ENCODE measurements at places on chromosomes 11 and 22.

DNA sequence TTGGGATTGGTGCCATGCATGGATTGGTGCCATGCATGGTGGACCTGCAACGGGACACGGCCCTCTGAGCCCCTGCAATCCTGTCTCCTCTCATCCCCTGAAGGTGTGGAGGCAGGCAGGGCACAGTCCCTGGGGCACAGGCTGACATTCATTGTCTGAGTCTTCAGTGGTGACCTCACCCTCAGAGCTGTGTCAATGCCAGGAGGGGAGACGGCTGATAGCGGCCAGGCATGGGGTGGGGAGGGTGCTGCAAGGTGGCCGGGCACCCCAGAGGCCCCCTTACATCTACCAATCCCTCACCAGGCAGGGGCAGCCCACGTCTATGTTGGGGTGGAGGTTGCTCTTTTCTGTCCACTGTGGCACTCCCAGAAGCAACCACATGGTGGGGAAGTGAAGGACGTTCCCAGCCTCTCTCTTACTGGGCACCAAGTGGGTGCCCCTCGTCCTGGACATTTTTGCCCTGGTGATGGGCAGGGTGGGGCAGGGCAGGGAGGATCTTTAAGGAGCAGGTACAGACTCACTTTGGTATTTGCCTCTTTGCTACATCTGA, 47.6 kb downstream of the NECTIN1 start:
- DNase-seq: no peak

DNA sequence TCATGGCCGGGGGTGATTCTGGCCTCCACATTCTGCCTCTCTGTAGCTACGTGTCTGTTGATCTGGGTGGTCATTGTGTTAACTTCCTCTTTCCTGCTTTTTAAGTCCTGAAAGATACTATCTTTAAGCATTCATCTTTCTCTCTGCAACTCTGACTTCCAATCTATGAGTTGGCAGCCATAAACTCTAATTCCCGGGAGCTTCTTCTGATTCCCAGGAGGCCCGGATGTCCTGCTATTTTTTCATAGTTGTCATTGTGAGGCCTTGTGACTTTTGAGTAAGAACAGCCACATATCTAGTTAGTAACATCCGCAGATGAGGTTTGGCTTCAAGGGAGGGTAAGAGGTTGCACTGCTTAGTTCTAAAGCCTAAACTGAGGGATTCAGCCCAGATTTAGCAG, 107.8 kb downstream of the SYN3 start:
- DNase-seq: no peak

DNA sequence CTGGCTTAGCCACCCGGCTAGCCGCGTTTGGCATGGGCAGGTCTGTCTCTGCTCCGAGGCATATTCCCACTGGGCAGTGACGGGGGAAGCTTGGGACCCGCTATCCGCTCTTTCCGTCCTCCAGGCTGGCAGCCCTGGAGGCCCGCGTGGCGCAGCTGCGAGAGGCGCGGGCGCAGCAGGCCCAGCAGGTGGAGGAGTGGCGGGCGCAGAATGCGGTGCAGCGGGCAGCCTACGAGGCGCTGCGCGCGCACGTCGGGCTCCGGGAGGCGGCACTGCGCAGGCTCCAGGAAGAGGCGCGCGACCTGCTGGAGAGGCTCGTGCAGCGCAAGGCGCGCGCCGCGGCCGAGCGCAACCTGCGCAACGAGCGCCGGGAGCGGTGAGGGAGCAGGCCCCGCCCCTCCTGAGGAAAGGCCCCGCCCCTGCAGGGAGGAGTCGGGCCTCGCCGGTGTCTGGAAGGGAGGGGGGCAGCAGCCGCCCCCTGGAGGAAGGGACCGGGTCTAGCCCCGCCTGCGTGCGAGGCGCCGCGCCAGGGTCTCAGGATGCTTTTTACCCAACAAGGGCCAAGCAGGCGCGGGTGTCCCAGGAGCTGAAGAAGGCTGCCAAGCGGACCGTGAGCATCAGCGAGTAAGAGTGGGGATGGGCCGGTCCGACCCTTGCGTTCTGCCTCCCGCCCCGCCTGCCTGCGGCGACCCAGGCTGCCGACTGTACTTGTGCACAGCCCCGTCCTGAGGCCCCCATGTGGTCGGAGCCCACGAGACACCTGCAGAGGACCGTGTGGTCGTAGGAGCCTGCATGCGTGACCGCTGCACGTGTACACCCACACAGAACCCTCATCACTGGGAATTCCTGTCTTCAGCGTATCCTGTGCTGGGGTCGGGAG, 7.9 kb downstream of the ATG16L2 start:
- DNase-seq: peak; percentile 89

GRCh38 chr11:126978165-126978564, 22.4 kb downstream of the KIRREL3 start:
- no peak for DNase-seq

GRCh38 chr11:129247135-129247534, 55.0 kb upstream of the ARHGAP32 start:
- no peak for DNase-seq

- DNase-seq: no peak
Observed at GRCh38 chr11:74255741-74256375, 55.6 kb downstream of the P4HA3 start.

DNA sequence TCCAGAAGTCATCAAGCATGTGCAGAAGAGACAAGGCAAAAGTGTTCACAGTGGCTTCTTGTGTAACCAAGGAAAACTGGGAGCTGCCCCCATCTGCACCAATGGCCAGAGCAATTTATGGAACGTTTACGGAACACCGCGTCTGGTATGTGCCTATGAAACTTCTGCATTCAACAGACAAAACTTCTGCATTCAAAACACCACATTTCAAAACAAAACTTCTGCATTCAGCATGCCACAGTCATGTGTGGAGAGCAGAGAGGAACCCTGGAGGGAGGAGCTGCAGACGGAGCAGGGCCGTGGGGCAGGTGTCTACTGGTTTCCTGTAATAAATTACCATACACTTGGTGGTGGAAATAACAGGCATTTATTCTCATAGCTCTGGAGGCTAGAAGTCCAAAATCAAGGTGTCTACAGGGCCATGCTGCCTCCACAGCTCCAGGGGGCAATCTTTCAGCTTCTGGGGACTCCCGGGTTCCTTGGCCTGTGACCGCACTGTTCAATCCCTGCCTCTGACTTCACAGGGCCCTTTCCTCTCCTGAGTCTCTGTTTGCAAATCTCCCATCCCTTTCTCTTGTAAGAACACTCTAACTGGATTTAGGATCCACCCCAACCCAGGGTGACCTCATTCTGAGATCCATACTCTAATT, 32.2 kb downstream of the RPL3 start:
- DNase-seq: no peak

DNA sequence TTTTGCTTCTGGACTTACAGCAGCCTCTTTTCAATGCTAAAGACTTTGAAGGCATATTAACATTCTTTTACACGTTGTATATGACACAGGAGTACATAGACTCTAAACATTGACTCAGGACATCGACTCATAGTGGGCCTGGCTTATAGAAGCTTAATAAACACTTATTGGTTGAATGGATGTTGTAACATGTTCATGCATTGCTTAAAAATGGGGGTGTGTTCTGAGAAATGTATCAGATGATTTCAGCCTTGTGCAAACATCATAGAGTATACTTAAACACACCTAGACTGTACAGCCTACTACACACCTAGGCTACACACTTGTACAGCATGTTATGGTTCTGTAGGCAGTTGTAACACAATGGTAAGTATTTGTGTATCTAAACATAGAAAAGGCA, 17.9 kb downstream of the TTC17 start:
- no peak for DNase-seq

DNA sequence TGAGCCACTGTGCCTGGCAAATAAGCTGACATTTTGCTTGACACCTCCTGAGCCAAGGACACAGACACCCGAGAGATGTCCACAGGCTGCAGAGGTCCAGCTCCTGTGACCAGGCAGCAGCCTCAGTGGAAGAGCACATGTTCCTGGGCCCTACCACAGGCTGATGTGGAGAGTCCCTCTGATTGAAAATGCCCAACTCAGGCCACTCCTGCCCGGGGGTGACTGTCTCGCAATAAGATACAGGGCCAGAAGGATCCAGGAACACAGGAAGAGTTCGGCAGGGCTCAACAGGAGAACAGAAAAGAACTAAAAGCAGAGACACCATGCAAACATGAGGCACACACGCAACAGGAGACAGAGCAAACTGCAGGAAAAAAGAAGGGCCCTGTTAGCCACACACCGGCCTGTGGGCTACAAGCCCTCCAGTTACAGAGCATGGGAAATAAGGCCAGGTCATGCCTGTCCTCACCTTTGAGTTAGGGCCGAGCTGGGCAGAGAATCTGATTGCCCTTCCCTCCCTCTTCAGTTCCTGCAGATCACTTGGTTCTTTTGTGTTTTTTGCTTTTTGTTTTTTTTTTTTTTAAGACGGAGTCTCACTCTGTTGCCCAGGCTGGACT, 28.3 kb upstream of the MALAT1 start:
- no peak for DNase-seq

GRCh38 chr22:29302402-29302680, 4.1 kb upstream of the GAS2L1 start:
- no peak for DNase-seq

GRCh38 chr11:26297189-26297975, 34.5 kb upstream of the ANO3 start:
- DNase-seq: no peak

DNA sequence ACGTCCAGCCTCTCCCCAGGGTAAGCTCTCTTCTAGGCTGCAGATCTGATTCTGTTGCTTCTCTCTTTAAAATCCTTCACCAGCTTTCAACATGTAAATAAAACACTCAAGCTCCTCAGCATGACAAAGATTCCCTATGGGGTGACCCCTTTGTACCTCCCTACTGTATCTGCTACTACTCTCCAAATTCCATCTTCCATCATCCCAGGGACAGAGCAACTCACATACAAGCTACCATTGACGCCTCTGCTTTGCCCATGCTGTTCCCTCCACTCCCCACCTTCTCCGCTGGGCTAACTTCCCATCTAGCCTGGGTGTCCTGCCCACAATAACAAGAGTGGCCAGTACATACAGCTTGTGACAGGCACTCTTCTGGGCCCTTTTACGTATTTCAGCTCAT, 207.5 kb upstream of the ZBED5 start:
- no peak for DNase-seq

DNA sequence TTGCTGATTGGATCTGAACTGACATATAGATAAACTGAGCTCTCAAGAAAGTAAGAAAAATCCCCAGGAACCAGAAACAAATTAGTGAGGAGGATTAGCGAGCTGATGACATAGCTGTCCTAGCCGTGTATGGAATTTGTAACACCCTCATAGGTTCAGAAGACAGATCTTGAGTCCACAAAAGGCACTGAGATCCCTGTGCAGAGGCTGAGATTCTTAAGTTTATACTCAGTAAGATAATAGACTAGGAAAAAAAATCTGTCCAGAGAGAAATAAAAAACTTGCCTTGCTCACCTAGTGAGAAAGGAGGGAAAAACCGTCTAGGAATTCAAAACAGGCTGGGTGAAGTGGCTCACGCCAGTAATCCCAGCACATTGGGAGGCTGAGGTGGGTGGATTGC, 4.6 kb downstream of the NUMA1 start:
- DNase-seq: no peak

- DNase-seq: no peak
Observed at GRCh38 chr11:36229091-36229705, 60.0 kb downstream of the COMMD9 start.

DNA sequence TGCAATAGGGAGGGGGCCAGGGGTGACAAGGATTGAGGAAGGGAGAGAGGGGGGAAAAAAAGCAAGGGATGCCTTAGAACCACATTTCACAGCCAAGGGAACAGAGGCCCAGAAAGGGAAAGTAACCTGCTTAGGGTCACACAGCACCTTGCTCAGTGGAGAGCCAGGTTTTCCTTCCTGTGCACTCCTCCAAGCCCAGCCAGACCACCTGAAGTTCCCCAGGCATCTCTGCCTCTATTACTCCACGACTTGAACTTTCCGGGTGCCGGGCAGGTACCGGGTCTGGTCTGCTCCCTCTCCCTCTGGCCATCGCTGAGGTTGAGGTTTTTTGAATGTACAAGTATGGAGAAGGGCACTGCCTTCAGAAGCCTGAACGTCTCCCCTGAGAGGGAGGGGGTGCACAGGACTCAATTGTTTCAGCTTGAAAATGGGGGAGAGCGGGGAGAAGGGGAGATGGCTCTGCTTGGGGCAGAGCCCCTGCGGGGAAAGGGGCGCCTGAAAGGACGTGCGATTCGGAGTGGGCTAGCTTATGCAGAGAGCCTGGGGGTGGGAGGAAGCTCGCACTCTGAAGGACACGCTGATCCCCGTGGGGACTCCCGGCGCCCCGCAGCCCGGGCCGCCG, 516 bp upstream of the SERPINH1 start:
- no peak for DNase-seq

DNA sequence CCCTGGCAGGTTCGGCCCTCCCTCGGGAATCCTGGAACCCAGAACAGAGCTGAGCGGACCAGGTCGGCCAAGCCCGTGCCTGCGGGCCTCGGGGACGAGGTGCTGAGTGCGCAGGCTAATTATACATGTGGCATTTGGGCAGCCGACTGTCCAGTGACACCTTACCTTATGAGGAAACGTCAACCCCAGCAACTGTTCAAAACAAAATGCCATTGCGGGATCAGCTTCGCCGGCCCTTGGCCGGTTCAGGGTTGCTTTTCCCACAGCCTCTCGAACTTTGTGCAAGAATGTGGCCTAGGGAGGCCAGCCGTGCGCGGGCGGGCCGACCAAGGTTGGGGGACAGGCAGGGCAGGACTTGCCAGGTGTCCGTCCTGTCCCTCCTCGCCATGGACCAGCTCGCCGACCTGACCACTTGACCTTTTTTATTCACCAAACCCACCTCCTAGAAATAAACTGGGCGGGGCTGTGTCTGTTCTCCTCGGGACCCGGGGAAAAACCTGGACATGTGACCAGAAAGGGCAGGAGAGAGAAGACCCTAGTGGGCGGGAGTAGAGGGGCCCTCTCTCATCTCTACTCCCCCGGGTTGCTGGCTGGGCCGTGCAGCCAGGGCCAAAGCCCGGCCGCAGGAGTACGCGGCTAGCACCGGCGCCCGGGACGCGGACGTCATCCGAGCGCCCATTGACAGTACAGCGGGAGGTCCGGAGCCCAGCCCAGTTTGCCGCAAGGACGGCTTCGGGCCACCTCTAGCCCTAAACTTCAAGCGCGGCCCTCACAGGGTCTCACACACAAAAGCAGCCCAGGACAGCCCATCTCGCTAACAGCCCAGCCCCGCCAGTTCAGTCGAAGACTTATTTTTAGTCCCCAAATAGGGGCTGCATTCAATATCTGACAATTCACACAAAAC, 134.3 kb upstream of the C11orf58 start:
- DNase-seq: no peak

- DNase-seq: no peak
Observed at GRCh38 chr11:119479685-119480275, 56.8 kb upstream of the THY1 start.

- DNase-seq: no peak
Observed at GRCh38 chr22:37751449-37752188, 54.8 kb downstream of the TRIOBP start.

Data from NCI-H1417 treated with DMSO at 0.1 percent for 48 hours (cell line).